ENCODE measurements at places on chromosomes 12 and 14.
A peak's percentile ranks its signal among the peaks of the same experiment; 100 is the strongest.

DNA sequence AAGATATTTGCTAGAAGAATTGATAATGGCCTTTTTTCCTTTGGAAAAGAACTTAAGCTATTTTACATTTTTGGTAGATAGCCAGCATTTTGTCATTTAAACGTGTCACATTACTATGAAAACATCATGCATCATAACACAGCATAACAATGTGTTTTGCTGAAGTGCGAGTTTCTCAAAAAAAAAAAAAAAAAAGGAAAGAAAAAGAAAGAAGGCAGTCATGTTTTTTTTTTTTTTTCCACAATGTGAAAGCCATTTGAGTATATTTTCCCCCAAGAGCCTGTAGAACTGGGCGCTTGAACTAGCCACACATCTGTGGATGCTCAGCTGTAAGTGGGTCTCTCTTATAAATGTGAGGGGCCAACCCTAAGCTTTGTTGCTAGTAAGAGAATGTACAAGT lies 300.1 kb downstream of the AKAP6 start:
- DNase-seq = no peak

- DNase-seq = peak; percentile 68
These were observed 978.4 kb downstream of the BCL11B start for GRCh38 chr14:98293576-98293975.

- peak; percentile 55 for DNase-seq
These were observed 23.5 kb upstream of the GPRC5D start for GRCh38 chr12:12975322-12976077.

GRCh38 chr12:97305651-97306050 lies 157.0 kb upstream of the RMST start:
- no peak for DNase-seq

GRCh38 chr12:119245904-119246494 lies 67.3 kb downstream of the HSPB8 start:
- DNase-seq = no peak

DNA sequence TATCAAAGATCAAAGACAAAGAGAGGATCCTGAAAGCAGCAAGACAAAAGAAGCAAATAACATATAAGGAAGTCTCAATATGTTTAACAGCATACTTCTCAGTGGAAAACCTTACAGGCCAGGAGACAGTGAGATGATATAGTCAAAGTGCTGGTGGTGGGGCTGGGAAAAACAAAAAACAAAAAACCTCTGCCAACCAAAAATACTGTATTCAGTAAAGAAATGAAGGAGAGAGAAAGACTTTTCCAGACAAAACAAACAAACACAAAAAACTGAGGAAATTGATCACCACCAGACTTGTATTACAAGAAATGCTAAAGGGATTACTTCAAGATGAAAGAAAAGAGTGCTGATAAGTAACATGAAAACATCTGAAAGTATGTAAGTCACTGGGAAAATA lies 221.2 kb downstream of the ADGRD1 start:
- DNase-seq = no peak

GRCh38 chr12:55850401-55850800 lies 7.7 kb upstream of the MMP19 start:
- no peak for DNase-seq

All from MCF 10A (cell line).